Fibroblast of skin of scalp (primary cell): ENCODE measurements at places on chromosomes 3 and 15.
A peak's percentile ranks its signal among the peaks of the same experiment; 100 is the strongest.

- peak; percentile 46 for DNase-seq
These were observed 43.3 kb downstream of the RBMS3 start for GRCh38 chr3:29324180-29324651.

DNA sequence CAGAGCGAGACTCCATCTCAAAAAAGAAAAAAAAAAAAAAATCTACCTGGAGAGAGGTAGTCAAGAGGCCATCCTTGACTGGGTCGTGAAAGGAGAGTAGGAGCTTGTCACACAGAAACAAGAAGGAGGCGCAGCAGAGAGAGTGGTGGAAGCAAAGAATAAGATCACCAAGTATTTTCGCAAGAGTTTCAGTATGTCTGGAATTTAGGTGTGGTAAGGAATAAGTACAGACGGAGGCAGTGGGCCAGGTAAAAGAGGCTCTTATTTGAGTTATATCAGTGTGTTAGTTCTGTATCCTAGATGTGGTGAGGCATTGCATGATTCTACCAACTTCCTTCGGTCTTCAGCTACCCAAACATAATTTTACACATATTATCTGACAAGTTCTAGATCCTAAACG, 14.6 kb upstream of the ATP10A start:
- DNase-seq = no peak

- peak; percentile 82 for DNase-seq
These were observed 78.3 kb downstream of the SMAD6 start for GRCh38 chr15:66780172-66780972.

DNA sequence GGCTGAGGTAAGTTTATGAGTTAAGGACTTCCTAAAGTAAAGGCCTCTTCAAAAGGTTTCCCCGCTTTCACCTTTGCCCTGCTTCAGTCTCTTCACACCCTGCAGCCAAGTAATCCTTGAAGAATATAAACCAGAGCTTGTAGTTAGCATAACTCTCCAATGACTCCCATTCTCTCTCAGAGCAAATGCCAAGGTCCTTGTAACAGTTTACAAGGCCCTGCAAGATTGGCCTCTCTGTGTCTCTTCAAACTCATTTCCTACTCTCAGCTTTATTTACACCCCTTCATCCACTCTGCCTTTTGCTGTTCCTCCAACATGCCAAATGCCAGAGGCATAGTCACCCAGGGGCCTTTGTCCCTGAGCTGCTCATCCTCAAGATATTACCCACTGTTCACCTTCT, 60.5 kb upstream of the MME start:
- no peak for DNase-seq

GRCh38 chr15:93866476-93866875, 364.9 kb upstream of the MCTP2 start:
- no peak for DNase-seq

- peak; percentile 34 for DNase-seq
These were observed 16.8 kb downstream of the MEF2A start for GRCh38 chr15:99582508-99582960.

GRCh38 chr3:187735837-187736236, 9.4 kb downstream of the BCL6 start:
- peak; percentile 54 for DNase-seq

GRCh38 chr3:149552700-149553099, 78.2 kb downstream of the TM4SF4 start:
- no peak for DNase-seq

- DNase-seq = peak; percentile 23
These were observed 227.7 kb upstream of the ST8SIA2 start for GRCh38 chr15:92166029-92166428.

- DNase-seq = no peak
These were observed 82.7 kb downstream of the EPHB1 start for GRCh38 chr3:134877788-134878187.

GRCh38 chr3:72034986-72035385, 250.0 kb upstream of the PROK2 start:
- DNase-seq = no peak

DNA sequence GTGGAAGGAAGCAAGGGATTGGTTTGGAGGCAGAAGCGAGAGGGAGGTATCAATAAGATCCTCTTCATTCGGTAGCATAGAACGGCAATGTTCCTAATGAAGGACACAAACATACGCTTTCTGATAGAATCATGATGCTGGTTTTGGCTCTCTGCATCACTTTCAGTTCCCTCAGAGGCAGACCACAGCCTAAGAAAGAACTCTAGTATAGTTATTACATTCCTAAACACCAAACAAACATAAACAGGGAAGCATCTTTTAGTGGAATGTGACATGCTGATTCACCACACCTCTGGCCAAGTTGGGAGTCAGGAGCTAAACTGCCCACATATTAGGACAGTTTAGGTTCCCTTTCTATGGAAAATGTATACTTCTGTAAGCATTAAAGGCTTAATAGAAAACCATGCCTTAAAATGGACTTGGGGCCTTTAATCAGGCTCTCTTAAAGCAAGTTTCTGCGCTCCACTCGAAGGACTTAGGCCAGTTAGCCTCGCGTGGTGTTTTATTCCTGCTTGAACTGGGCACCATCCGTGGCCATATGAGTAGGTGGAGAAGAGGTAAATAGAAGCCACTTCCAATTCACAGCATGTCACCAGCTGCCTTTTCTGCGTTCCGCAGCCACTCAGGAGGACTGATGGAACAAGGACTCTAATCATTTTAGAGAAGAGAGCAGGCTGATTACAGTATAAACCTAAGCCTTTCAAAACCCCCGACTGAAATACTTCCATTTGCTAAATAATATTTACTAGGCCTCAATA, 53.7 kb downstream of the CD47 start:
- DNase-seq = peak; percentile 23

GRCh38 chr15:40908095-40908494, 13.8 kb downstream of the VPS18 start:
- no peak for DNase-seq
